Stimulated activated CD8-positive, alpha-beta memory T cell treated with anti-CD3 and anti-CD28 coated beads, Interleukin-4, amount 100 ng/mL, for 4 hours (primary cell): ENCODE measurements at places on chromosomes 6 and 20.

DNA sequence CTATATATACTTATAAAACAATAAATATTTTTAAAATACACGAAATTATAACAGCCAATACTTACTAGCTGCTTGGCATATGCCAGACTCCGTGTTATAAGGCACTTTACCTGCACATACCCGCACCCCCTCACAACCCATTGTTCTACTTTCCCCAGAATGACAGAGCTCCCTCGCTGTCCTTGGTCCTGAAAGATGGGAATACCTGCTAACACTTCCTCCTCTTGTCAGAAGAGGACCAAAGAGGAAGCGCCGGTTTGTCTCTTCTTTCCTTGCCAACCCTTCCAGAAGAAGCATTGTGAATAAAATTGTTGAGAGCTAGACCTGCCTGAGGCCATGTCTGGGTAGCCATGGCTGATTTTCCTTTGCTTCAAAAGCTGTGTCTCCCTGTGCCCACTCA, 149.3 kb downstream of the PTPRT start:
- no peak for DNase-seq

DNA sequence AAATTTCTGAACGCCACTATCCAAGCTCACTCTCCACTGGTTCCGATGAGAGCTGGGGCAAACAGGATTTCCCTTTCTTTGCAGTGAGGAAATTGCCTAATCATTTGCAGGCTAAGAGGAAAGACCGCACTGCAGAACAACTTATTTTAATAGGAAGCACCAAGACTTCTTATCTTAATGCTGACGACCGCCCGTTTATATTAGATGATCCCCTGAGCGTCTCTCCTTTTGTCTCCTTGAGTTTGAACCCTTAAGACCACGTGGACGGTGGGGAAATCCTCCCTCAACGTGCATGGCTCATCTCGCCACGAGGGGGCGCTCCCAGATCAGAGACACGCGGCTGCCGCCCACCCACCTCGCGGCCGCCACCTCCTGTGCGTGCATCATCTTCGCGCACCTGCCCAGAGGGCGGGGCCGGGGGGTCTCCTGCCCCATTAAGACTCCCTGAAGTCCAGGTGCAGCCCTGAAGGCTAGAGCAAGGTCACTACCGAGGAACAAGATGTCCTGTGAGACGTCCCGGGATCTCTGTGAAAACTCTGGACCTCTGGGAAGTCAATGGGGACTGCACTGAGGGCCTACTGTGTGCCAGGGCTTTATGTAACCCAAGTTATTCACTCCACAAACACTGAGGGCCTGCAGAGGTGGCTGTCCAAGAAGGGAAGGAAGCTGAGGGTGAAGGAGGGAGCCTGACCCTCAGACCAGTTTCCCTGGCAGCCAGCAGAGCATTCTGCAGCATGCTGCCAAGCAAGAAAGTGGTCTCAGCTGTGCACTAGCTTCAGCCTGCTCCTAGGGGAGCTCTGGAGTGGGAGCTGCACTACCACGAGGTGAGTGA, 28.1 kb downstream of the PDYN start:
- peak; percentile 64 for DNase-seq

DNA sequence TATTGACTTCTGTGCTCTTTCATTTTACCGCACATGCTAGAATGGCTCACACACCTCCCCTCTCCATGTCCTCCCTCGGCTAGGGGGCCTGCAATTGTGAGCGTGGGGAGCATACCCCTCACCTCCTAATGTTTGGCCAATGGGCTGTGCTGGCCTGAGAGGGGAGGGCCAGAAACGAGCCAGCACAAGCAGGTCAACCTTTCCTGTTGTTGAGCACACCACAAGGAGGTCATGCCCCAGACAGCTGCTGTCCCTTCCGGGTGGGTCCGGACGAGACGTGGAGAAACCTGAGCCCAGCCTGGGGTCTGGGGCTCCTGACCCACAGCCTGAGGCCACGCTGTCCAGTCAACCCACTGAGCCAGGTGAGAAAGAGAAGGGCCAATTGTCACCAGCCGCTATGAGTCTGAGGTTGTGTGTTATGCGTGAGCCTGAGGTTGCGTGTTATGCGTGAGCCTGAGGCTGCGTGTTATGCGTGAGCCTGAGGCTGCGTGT, 77.4 kb downstream of the TTLL2 start:
- DNase-seq, result no peak

DNA sequence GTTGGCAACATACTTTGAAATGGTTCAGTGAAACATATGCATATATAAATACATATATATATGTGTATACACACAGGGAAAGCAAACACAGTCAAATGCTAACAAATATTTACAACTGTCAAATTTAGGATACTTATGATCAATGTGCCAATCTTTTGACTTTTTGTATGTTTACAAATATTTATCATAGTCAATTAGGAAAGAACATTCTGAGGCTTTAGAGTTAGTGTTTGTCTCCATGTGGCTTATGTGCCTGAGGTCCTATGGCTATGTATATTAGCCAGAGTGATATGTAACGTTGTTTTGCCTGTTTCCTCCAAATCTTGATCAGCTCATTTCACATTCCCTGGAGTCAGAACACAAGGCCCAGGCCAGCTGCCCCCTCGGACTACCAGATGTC, 126.5 kb upstream of the MAN1A1 start:
- DNase-seq, result no peak

GRCh38 chr20:1646975-1647431, 10.6 kb downstream of the SIRPG start:
- no peak for DNase-seq

DNA sequence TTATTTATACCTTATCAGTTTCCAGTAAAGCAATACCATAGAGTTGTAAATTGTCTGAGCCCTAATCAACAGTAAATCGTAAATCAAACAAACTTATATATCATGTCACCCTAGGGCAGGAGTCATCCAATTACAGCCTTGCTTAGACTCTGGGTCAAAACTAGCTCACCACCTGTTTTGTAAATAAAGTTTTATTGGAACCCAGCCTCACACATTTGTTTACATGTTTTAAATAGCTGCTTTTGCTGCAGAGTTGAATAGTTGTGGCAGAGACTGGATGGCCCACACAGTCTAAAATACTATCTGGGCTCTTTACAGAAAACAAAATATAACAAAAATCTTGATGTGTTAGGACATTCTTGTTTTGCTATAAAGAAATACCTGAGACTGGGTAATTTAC, 94.4 kb downstream of the MKKS start:
- DNase-seq, result no peak

- DNase-seq, result no peak
Observed at GRCh38 chr6:127462376-127462775, 3.2 kb upstream of the KIAA0408 start.

- no peak for DNase-seq
Observed at GRCh38 chr6:98880486-98880885, 46.1 kb downstream of the POU3F2 start.

GRCh38 chr6:290111-290922, 2.0 kb upstream of the DUSP22 start:
- DNase-seq, result no peak

- DNase-seq, result no peak
Observed at GRCh38 chr6:40671694-40672050, 84.5 kb upstream of the LRFN2 start.

DNA sequence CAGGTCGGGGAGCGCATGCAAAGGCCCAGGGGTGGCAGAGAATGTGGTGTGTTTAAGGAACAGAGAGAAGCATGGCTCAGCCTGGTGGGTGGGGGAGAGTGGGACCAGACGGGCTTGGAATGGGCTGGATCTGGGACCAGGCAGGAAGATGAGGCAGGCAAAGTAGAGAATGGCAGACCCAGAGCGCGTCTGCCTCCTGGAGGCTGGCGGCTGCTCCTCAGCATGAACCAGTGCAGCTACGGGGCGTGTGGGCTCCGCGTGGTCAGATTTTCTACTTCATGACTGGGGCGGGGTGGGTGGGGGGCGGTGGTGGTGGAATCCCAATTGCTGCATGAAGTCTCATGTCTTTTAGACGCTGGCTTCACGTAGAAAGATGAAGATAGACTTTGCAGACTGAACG, 135.6 kb downstream of the TFAP2C start:
- no peak for DNase-seq

GRCh38 chr6:51352506-51353029, 533.9 kb downstream of the TFAP2B start:
- no peak for DNase-seq

DNA sequence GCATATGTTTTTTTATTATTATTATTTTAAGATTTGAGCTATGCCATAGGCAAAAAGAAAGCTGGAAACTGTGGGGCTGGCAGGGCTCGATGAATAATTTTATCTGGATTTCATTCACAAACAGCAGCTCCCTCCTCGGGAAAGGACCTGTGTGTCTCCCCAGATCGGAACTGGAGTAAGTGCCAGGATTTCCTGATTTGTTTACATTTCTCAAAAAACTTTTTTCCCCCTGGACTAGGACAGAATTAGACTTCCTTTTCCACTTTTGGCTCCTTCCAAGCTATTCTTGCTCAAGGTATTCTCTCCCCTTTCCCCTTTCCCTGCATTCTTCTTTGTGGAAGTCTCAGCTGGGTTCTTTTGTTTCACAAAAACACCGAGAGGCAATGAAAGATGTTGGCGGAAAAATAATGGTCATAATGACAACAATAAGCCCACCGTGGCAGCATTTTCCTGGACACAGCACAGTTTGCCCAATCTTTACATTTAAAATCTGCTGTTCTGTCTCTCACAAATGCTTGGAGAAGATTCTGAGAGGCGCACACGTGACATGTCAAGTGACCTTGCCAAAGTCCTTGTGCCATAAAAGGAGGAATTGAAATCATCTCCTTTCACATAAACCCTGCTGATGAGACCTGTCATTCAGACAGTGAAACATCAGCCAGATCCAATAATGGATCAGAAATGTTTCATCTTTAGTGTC, 85.8 kb upstream of the PREP start:
- DNase-seq, result no peak

- DNase-seq, result no peak
Observed at GRCh38 chr6:21885532-21886114, 292.1 kb downstream of the SOX4 start.

- DNase-seq, result peak; percentile 59
Observed at GRCh38 chr6:36340618-36341454, 4.1 kb upstream of the BNIP5 start.

- DNase-seq, result no peak
Observed at GRCh38 chr6:90219209-90219985, 77.2 kb downstream of the BACH2 start.

DNA sequence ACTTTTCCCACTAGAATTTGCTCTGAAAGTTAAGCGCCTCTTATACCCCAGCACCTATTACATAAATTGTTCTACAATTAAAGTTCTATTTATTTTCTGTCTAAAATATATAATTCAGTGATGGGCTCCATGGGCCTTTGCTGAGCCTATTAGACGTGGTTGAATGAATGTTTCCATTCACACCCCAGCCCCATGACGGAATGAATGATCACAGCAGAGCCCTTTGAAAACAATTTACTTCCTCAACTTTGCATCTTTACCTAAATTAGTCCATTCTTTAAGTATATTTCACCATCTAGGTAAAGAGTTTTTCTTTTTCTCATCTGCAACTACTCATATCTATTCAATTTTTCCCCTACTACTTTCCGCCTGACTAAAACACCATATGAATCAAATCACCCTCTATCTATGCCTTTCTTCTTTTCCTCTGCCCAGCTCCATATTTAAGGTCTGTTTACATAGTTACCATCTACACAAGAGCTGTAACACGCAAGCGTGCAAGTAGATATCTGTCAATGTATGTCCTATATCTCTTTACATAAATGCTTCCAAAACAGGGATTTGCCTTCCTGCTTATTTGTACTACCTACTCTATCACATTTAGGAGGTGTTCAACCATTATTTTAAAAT, 69.7 kb downstream of the ECT2L start:
- DNase-seq, result no peak

DNA sequence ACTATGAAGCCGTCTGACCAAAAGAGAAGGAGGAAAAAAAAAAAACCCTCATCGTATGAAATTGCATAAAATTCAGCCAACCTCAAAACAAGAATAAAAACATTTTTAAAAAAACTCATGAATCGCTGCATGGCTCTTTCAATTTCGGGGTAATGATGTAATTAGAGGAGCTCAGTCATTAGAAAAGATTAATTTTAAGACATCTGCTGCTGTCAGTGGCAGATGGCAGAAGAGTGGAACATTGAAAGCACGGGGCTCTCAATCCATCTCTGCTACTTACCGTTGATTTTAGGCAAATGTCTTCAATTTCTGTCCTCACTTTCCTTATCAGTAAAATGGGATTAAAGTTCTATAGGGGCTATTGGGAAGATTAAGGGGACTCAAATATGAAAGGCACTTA, 79.1 kb downstream of the EYA2 start:
- DNase-seq, result no peak

GRCh38 chr6:21738180-21739094, 144.9 kb downstream of the SOX4 start:
- DNase-seq, result no peak

GRCh38 chr6:33658982-33659689, 38.0 kb downstream of the ITPR3 start:
- DNase-seq, result no peak

GRCh38 chr6:107607116-107607515, 117.2 kb downstream of the SOBP start:
- no peak for DNase-seq

DNA sequence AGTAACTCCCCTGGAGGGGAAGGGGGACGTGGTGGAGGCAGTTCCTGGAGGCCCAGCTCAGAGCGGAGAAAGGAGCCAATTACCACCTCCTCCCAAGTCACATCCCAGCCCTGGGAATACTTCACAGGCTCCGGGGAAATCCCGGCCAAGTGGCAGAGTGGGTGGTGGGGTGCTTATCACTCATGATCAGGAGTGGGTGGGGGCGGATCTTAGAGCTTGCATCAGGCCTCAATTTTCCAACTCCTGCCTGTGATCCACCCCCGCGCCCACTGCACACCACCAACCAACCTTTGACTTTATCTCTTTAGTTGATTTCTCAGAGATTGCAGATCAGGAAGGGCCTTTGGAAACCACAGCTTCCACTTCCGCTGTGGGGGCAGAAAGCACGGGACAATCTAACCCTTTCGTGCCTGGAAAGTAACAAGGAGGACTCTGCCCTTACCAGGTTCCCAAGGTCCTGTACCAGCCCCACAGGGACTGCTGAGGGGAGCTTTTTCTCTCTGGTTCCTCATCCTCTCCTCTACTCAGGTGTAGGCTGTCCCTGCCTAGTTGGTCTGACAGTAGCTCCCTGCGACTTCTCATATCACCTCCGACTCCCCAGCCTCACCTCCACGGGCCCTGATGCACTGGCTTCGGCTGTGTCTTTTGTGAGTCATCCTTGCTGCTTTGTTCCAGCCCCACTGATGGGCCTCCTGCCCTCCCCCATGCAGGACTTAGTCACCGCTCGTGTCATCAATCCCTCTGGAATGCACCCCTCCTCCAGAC, 24.9 kb upstream of the IER3 start:
- DNase-seq, result peak; percentile 83

DNA sequence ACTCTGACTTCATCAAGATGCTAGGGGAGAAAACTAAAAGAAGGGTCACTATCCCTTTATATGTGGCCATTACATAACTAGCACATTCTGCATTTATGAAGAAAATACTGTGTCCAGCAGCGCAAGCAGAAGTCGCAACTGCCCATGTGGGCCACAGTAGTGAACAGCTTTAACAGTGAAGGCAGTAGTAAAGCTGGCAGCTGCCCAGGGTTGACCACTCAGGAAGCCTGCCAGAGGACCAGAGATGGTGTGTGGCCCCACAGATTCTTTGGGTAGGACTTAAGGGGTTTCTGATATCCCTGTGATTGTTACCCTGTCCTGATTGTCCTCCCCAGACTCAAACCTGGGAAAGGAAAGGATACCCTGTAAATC, 88.3 kb upstream of the NT5E start:
- no peak for DNase-seq
